Esophagus muscularis mucosa (tissue), 4 donors: ENCODE measurements at places on chromosomes 2 and 18. TPM values are rescaled to one million over a fixed set of nuclear protein-coding genes. Genes with fewer than 3 reads are reported as not detected.

DNA sequence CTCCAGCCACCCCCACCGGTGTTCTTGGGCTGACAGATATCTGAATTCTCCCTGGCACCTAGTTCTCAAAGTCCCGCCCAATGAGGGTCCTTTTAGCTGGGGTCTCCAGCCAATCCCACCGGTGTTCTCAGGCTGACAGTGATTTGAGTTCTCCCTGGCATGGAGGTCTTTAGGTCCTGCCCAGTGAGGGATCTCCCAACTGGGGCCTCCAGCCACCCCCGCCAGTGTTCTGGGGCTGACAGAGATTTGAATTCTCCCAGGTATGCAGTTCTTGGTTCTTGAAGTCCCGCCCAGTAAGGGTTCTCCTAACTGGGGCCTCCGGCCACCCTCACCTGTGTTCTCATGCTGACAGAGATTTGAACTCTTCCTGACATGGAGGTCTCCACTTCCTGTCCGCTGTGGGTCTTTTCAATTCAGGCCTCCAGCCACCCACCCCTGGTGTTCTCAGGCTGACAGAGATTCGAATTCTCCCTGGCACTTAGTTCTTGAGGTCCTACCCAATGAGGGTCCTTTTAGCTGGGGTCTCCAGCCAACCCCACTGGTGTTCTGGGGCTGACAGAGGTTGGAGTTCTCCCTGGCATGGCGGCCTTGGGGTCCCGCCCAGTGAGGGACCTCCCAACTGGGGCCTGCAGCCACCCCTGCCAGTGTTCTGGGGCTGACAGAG lies 154.6 kb downstream of the ANKRD36 start:
- DNase-seq, result peak; percentile 91
- no peak overlapping the region for H3K4me3 ChIP-seq

GRCh38 chr2:25576596-25576995 lies 96.8 kb downstream of the DTNB start:
- no peak overlapping the region for H3K4me3 ChIP-seq
- DNase-seq, result no peak
- H3K36me3 ChIP-seq, result no peaks in the 10 kb centered on the region
- no peaks in the 10 kb centered on the region for H3K4me1 ChIP-seq

DNA sequence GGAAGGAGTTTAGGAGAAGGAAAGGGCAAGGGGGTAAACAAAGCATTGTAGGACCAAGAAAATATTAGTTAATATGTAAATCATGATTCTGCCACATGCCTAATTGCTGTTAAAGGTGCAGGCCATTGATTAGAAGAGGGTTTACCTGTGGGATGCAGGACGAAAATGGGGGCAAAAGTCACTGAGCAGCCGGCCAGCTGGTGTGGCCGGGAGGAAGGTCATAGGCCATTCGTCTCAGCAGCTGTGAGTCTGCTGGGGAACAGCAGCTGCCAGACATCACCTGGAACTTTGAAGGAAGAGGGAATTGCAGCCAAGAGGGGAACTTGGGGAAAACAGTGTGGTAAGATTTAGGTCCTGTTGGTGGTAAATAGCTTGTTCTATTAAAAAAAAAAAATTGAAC lies 184.4 kb downstream of the DYSF start:
- no peaks in the 10 kb centered on the region for H3K36me3 ChIP-seq
- H3K4me1 ChIP-seq, result peaks cover 5% of the 10 kb centered on the region
- H3K27me3 ChIP-seq, result no peaks in the 10 kb centered on the region
- no peak for DNase-seq

GALNT13 gene
- 0.42 TPM for total RNA-seq
